Kidney tubule cell (primary cell): ENCODE measurements at places on chromosomes 16 and 17.

DNA sequence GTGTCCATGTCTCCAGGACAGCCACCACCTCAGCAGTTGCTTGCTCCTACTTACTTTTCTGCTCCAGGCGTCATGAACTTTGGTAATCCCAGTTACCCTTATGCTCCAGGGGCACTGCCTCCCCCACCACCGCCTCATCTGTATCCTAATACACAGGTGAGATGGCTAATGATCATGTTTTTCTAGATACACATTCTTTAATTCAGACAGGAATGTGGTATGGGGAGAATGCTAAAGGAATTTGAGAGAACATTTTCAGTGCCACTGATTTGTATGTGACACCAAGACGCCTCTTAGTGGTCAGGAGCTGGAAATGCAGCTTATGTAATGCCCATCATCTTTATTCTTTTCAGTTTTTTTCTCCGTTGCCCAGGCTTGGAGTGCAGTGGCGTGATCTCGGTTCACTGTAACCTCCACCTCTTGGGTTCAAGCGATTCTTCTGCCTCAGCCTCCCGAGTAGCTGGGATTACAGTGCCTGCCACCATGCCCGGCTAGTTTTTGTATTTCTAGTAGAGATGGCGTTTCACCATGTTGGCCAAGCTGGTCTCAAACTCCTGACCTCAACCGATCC lies 8.9 kb upstream of the RAPGEFL1 start:
- peak; percentile 79 for DNase-seq

GRCh38 chr16:56242740-56243139 lies 51.5 kb downstream of the GNAO1 start:
- no peak for DNase-seq

DNA sequence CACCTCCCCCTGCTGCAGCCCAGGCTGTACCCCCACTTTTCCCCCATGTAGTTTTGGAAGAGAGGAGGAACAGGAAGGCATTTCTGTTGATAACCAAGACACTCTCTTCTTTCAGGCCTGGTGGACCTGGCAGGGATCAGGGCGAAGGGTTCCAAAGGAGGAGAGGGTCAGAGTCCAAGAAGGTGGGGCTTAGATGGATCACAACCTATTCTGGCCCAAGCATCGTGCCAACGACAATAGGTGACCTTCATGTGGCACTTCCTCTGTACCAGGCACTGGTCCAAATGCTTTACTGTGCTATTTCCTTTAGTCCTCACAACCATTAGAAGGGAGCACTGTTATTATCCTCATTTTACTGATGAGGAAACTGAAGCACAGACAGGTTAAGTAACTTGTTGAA lies 84.3 kb downstream of the TMEM132E start:
- DNase-seq, result no peak

DNA sequence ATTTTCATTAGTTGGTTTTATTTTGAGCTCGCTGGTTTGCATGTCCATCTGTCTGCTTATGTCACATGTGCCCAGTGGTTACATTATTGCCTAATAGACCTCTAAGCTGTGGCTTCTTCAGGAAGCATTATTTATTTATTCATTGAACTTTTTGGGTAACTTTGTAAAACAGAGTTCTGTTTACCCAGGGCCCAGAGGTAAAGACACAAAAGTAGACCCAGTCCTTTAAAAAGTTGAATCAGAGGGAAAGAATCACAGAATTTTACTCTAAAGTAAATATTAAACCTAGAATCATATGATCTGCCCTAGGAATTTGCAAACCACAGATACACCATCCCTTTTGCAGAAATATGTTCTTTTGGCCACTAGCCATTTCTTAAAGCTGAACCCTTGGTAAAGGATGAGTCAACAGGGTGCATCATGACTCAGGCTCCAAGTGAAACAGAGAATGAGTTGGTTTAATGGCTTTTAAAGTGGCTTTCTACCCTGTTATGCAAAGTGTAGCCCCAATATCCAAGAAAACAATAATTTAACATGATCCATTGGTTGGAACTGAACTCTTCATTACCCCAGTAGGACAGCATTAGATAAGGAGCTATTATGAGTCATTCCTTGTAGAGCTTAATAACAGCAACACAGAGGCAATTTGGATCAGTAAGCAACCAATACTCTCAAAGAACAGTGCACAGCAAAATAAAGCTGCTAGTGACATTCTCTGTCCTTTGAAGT lies 236.3 kb downstream of the KCNJ2 start:
- peak; percentile 95 for DNase-seq

GRCh38 chr17:80917716-80918560 lies 73.7 kb upstream of the CHMP6 start:
- DNase-seq, result no peak

- DNase-seq, result no peak
Observed at GRCh38 chr17:9206741-9207332, 185.5 kb downstream of the NTN1 start.

DNA sequence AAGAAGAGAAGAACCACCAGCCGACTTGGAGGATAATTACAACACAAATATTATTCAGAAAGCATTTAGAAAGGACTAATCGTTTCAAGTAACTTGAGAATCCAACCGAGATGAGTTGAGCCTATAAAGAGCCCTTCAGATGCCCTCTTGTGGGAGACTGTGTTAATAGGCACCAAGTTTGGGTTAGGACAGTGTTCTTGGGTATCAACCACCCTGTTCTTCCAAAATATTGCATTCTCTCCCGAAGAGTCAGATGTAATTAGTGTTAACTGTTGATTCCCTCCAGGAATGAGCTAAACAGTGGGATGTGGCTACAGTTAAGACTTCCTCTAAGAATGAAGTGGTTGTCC lies 87.8 kb upstream of the NOL11 start:
- peak; percentile 27 for DNase-seq

GRCh38 chr17:69228576-69228975 lies at the start of gene ABCA10:
TSS of gene ABCA10 (minus strand) at chr17:69228824. CDS start at chr17:69225358, 3,466 bp downstream.
- no peak for DNase-seq

- DNase-seq, result peak; percentile 67
Observed at GRCh38 chr17:4881761-4882555, 17.4 kb upstream of the C17orf107 start.

- DNase-seq, result no peak
Observed at GRCh38 chr17:6536566-6537065, 19.7 kb downstream of the PITPNM3 start.

DNA sequence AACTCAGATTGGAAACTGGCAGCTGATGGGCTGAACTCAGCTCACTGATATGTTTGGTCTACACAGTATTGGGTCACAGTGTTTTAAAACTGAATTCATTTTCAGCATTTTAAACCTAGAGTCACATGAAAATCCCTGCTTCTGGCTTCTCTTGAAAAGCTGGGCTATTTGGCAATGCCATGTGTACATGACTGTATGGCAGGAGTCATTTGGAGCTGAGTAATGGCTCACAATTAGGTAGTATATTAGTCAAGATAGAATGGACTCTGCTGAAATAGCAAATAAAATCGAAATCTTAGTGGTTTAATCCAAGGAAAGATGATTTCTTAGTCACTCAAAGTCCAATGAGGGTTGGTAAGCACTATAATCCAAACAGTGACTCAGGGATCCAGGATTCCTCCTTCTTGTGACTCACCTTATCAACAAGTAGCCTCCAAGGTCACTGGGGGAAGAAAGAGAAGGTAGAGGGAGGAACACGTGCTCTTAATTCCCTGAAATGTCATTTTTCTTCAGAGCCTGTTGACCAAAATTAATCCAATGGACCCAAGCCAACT lies 13.9 kb upstream of the PMP22 start:
- DNase-seq, result peak; percentile 94

DNA sequence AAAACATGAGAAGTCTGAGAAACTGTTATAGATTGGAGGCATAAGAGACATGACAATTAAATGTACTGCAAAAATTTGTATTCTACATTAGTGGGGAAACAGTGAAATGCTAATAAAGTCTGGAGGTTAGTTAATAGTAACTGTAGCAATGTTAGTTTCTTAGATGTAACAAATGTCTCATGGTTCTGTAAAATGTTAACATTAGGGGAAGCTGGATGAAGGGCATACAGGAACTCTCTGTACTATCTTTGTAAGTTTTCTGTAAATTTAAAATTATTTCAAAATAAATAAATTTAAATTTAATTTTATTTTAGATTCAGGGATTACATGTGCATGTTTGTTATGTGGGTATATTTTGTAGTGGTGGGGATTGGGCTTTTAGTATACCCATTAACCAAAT lies 70.0 kb upstream of the IRX6 start:
- no peak for DNase-seq

GRCh38 chr17:83154311-83155127 lies 75.1 kb downstream of the METRNL start:
- no peak for DNase-seq

- DNase-seq, result no peak
Observed at GRCh38 chr16:81651758-81652718, 127.1 kb upstream of the PLCG2 start.

GRCh38 chr17:35166526-35166925 lies 18.9 kb downstream of the UNC45B start:
- no peak for DNase-seq

GRCh38 chr17:39621523-39622379 lies 5.0 kb upstream of the PPP1R1B start:
- DNase-seq, result peak; percentile 83

DNA sequence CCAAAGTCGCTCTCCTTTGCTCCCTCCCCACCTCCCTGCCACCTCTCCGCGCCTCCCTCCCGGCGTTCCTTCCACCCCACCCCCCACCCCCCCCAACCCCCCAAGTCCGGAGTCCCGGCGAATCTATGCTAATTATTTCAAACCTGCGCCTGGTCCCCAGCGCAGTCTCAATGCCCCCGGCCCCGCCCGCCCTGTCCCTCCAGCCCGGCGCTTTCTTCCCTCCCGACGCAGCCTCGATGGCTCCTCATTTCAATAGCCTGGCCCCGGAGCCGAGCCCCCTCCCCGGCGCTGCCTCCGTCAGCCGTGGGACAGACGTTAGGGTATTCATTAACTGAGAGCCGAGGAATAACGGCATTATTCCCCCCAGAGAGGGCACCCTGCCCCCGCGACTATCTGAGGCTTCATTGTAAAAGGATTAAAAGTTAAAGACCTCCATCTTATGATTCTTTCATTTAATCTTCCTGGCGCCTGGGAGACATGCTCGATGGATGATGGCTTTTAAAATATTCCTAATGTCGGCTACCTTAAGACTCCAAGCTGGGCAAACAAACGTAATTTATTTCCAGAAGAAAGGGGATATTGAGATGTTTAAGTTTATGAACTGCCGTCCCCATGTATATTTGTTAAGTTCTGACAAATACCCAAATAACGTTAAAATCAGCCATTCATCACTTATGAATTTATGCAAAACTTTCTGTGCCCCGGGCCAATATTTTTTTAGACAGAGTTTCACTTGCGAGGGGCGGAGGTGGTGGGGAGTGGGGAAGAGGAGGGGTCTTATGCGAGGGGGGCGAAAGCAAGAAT lies 3.4 kb downstream of the NOG start:
- DNase-seq, result peak; percentile 40

GRCh38 chr17:41052566-41052965 lies 2.5 kb downstream of the KRTAP2-2 start:
- no peak for DNase-seq

DNA sequence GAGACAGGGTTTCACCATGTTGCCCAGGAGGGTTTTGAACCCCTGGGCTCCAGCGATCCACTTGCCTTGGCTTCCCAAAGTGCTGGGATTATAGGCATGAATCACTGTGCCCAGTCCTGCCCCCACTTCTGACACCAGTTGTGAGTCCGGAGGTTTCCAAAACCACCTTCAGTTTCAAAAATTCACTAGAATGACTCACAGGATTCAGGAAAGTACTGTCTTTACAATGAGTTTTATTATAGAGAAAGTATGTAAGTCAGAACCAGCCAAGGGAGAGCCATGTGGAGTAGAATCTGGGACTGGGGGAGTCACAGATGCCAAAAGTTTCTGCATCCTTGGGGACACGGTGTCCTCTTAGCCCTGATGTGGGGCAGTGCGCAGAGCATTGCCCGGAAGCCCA lies 55.1 kb downstream of the PLD6 start:
- peak; percentile 91 for DNase-seq

GRCh38 chr16:78458588-78458987 lies 359.1 kb downstream of the WWOX start:
- DNase-seq, result no peak

GRCh38 chr16:87201052-87201451 lies 116.1 kb downstream of the C16orf95 start:
- DNase-seq, result peak; percentile 60

- no peak for DNase-seq
Observed at GRCh38 chr17:14305785-14306496, 5.1 kb downstream of the HS3ST3B1 start.

DNA sequence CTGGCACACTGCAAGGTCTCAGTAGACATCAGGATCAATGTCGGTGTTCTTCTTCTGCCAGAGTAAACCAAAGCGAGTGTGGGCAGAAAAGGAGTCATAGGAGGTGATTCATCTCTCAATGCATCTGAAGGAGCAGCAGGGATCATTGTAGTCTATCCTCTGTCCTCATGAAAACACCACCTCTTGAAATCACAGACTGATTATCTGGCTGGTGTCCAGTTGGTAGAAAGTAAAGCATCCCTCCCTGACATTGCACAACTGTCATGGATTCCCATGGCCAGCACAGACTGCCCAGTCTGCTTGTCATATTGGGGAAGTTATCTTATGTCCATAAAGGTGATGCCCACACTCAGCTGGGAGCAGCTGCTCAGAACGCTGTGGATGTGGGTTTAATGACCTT lies 74.1 kb downstream of the ABCC12 start:
- DNase-seq, result peak; percentile 40

- DNase-seq, result no peak
Observed at GRCh38 chr16:11097787-11098167, 153.4 kb downstream of the CLEC16A start.

GRCh38 chr17:50035945-50036344 lies 20.0 kb upstream of the ITGA3 start:
- no peak for DNase-seq

DNA sequence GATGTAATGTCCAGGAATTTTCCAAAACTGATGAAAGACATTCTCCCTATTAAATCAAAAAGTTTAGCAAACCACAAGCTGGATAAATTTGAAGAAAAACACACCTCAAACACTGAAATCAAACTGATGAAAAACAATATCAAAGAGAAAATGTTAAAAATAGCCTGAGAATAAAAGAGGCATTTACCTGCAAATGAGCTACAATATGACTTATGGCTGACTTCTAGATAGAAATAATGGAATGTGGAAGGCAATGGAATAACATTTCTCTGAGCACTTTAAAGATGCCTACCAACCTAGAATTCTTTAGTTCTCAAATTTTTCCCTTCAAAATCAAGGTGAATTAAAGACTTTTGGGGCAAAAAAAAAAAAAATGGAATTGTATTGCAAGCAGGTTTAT lies 52.4 kb upstream of the HSBP1 start:
- DNase-seq, result no peak

GRCh38 chr16:28538733-28539596 lies at the start of gene NUPR1:
TSS of gene NUPR1 (minus strand) at chr16:28538974. CDS start at chr16:28538907, 67 bp downstream.
- peak; percentile 76 for DNase-seq
